Osteoblast (primary cell): ENCODE measurements at places on chromosomes 12 and 14. TPM values are rescaled to one million over a fixed set of nuclear protein-coding genes. Genes with fewer than 3 reads are reported as not detected.

Gene SERPINA10
- total RNA-seq, result not detected in 2 replicates

Gene DBX2
- total RNA-seq, result not detected in 2 replicates

Gene RAD9B
- total RNA-seq, result 0.36 and 0.59 TPM in 2 replicates

Gene LHX5
- not detected in 2 replicates for total RNA-seq

Gene KRT2
- total RNA-seq, result not detected in 2 replicates
